Activated T-helper 9 cell treated with anti-CD3 and anti-CD28 coated beads, Interleukin-2, amount 50 U/mL, for 16 hours (primary cell): ENCODE measurements at places on chromosomes 5 and 9.

DNA sequence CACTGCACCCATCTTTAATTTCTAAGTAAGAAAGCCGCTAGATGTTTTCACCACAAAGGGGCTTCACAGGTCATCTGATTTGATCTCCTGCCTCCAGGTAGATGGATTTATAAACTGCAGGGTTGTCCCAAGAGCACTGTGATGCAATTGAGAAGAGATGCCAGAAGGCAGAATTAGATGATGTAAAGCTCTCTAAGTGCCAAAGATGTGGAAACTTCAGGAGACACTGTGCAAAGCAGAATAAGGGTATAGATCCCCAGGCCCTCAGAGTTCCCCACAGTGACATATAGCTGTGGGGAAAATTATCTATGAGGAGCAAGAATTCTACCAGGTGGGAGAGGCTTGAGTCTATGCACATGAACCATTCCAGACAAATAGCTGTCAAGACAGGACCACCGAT, 90.5 kb downstream of the FSTL4 start:
- no peak for DNase-seq

- peak; percentile 59 for DNase-seq
These were observed 84.0 kb downstream of the HSD17B3 start for GRCh38 chr9:96217754-96218693.

- DNase-seq = no peak
These were observed 12.5 kb downstream of the ARAP3 start for GRCh38 chr5:141669520-141669919.

DNA sequence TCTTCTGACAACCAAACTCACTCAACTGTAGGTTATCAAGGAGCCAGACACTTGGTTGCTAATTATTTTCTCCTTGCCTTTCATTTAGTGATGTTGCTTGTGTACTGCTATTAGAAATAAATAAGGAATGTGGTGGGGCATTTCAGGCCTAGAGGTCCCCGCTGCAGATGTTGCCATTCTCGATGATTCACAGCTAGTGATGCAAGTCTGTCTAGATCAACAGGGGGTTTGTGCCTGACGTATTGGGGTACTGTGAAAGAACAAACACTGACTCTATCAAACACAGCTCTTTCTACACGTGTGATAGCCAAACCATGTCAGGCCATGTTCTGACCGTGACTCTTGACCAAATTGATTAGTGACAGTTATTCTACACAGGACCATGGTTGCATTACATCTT, 144.7 kb downstream of the OSTF1 start:
- DNase-seq = no peak

GRCh38 chr9:13122756-13123369, 156.6 kb downstream of the MPDZ start:
- DNase-seq = no peak

- DNase-seq = no peak
These were observed 3.0 kb downstream of the FAM78A start for GRCh38 chr9:131273146-131273855.

DNA sequence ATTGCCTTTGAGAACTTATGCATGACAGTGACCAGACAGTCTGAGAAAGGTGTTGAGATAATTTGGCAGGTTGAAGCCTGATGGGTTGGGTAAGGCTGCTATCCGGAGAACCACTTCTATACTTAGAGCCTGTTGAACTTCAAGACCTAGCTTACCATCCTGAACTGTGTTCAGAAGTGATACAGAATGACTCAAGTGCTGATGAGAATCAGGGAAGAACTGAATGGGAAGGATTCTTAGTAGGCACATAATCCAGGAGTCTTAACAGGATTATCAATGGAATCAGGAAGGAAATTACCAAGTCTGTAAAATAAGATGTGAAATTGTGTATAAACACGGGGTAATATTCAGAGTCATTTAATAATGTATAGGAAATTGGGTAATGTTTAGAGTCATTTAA, 9.0 kb upstream of the PAPPA start:
- DNase-seq = no peak

DNA sequence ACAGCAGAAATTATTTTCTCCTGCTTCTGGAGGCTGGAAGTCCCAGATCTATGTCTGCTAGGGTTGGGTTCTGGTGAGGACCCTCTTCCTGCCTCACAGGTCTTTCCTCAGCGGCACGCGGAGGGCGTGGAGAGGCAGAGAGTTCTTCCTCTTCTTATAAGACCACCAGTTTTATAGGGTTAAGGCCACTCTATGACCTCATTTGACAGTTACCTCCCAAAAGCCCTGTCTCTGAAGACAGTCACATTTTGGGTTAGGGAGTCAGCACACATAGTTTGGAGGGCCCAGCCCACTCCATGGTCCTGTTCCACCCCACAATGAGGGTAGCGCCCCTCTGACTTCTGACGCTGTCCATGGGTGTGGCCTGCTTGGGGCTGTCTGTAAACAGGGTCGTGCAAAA, 46.7 kb downstream of the TRIP13 start:
- DNase-seq = no peak
